Colonic mucosa (tissue), 4 donors: ENCODE measurements at places on chromosomes 11 and 22. TPM values are rescaled to one million over a fixed set of nuclear protein-coding genes. Genes with fewer than 3 reads are reported as not detected.

DNA sequence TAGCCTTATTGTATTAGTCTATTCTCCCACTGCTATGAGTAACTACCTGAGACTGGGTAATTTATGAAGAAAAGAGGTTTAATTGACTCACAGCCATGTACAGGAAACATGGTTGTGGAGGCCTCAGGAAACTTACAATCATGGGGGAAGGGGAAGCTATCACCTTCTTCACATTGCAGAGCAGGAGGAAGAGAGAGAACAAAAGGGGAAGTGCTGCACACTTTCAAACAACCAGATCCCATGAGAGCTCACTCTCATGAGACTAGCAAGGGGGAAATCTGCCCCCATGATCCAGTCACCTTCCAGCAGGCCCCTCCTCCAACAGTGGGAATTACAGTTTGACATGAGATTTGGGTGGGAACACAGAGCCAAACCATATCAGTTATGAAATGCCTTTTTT is 179.4 kb downstream of the ARHGAP42 start:
- no peak for DNase-seq

DNA sequence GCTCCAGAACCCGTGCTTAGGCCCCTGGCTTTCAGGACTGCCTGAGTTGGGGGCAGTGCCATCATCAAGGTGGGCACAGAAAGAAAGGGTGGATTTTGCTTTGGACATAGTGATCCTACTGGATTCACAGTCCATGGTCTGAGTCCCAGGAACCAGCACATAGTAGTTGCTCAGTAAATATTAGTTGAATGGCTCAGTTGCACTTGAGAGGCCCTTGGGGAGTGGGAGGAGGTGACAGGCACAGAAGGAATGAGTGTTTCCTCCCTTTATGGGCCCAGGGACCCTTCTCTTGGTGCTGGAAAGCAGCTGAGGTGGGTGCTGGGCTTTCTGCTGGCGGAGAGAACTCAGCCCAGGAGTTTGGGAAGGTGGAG is 16.6 kb downstream of the ARHGEF17 start:
- no peak for DNase-seq

Gene APOL6
- 31.4 TPM for total RNA-seq

Gene NRIP3
- total RNA-seq, result 0.20 TPM

- DNase-seq, result no peak
These were observed 21.9 kb upstream of the CYB5R3 start for GRCh38 chr22:42670921-42671709.

GRCh38 chr11:35791088-35791958 is 128.7 kb downstream of the TRIM44 start:
- no peak for DNase-seq

- no peak for DNase-seq
These were observed 29.7 kb upstream of the CAVIN3 start for GRCh38 chr11:6350043-6350442.
